ENCODE measurements at places on chromosomes 7 and 10.
A peak's percentile ranks its signal among the peaks of the same experiment; 100 is the strongest.

DNA sequence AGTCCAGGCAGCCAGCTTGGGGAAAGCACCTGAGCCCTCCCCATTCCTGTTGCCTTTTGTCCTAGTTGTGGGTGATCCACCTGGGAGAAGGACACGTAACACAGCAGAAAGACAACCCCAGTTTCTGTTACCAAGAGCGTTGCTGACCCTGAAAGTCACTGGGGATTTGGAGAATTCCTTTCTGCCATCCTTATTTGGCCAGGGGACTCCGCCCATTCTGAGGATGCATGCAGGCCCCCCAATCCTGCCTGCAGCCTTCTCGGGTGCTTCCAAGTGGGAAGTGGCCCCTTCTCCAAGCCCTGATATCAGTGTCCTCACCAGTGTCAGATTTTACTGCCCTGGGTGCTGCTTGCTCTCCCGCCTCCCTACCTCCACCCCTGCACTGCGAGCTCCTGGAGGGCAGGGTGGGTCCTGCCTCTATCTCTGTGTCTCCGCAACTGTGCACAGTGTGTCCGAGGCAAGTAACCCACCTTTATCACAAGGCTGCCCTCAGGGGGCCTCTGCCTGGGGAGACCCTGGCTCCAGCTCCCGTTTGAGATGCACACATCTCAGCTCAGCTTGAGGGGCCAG is 9.2 kb upstream of the ADCY1 start:
- no peak for DNase-seq

DNA sequence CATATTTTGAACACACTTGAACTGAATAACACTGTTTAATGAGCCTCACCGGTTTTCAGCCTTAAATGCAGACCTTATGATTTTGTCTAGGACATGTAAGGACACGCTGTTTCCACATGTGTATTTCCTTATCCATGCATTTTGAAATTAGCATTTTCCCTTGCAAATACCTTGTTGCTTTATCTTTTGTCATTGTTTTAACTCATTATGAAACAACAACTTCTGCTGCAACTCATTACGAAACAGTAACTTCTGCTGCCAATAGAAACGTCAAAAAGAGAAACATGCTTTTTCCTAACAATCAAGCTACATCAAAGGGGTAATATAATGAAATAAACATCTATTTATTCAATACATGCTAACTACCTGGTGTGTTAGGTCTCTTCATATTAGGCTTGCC is 322.0 kb downstream of the AGMO start:
- no peak for DNase-seq

DNA sequence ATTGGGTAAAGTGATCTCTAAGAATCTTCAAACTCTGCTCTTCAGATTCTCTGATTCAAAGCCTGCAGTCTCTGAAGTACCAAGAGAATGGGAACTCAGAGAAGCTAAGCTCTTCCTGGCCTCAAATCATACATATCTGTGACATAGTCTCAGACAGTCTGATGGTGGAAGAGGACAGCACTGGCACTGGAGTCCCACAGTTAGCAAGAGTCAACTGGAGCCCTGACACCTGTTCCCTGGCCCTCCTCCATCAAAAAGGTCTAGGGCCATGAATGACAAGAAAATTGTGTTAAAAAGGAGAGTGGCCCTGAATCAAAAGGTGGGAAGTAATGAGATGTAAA is 37.7 kb downstream of the PRSS2 start:
- no peak for DNase-seq

DNA sequence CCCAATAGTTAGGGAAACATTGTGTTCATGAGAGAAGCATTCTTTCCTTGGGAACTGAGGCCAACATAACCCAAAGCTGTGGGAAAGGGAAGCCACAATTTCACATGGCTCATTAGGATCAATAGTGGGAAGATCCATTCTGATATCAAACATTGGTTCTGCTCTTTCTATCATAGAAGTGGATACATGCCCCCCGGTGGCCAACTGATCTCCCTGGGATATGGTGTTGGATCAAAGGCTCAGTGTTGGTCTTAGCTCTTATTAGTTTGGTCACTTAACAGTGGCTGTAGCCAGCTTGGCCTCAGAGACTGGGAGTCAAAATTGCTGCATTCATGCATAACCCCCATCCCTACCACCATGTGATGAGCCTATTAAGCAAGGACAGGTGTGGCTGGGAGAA is 6.7 kb upstream of the GIMAP4 start:
- DNase-seq: no peak

DNA sequence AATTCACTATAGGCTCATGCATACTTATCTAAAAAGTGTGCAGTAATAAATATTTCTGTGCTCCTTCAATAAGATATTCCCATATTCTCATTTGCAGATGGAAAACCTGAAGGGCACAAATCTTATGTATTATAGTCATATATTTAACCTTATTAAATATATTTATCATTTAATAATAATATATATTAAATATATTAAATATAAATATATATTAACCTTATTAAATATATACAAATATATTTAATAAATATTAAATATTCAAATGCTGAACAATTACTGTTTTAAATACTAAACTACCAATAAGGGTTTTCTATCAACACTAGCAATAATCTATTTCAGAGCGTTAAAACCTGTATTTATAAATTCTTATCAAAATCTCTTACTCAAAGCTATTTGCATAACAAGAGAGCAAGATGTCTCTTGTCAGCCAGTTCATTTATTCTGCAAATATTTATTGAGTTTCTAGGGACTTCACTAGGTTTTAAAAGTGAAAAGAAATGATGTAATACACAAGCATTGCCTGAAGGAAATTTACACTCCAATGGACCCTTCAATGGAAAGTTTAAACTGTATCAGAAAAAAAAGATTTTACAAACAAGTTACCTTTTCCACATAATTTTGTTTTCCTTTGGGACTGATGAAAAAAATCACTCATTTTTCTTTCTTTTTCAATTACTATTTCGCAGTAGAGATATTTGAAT is 159.2 kb downstream of the AGMO start:
- DNase-seq: no peak

GRCh38 chr10:9015005-9015404 is 960.5 kb downstream of the GATA3 start:
- DNase-seq: no peak

- DNase-seq: no peak
Observed at GRCh38 chr10:127993056-127993690, 86.3 kb downstream of the PTPRE start.

- DNase-seq: no peak
Observed at GRCh38 chr7:140863867-140864266, 60.9 kb downstream of the BRAF start.

DNA sequence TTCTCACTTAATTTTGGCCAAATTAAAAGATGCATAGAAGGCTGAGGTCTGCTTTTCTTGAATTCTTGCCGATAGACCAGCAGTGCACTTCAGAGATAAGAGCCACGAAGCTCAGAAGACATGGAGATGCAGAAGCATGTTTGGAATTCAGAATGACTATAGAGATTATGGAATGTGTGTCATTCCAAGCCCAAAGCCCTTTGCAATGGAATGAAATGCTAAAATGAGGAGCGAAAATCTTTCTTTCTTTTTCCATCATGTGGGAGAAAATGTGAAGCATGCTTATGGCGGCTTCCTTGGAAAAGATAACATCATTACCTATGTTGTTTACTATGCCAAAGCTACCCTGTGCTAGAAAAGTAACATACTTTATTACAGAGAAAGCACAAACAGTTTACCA is 257.0 kb upstream of the RNF32 start:
- no peak for DNase-seq

GRCh38 chr10:59830601-59831259 is 75.6 kb downstream of the CCDC6 start:
- peak; percentile 55 for DNase-seq

GRCh38 chr7:92621561-92622023 is 31.4 kb upstream of the FAM133B start:
- DNase-seq: no peak

DNA sequence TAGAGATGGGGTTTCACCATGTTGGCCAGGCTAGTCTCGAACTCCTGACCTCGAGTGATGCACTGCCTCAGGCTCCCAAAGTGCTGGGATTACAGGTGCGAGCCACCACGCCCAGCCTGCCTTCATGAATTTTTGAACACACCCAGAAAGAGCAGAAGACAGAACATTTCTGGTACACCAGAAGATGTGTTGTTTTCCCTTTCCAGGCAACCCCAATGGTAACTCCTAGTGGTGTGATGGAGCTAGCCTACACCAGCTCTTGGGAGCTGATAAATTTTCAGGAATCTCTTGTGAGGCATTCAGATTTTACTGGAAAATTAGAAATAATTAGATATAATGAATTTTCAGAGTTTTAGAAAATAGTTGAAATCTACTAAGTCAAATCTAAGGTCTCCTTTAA is 904 bp upstream of the CCDC7 start:
- DNase-seq: no peak

- peak; percentile 50 for DNase-seq
Observed at GRCh38 chr7:21617916-21618390, 75.1 kb downstream of the DNAH11 start.

GRCh38 chr10:32988604-32989003 is 30.6 kb upstream of the ITGB1 start:
- no peak for DNase-seq

DNA sequence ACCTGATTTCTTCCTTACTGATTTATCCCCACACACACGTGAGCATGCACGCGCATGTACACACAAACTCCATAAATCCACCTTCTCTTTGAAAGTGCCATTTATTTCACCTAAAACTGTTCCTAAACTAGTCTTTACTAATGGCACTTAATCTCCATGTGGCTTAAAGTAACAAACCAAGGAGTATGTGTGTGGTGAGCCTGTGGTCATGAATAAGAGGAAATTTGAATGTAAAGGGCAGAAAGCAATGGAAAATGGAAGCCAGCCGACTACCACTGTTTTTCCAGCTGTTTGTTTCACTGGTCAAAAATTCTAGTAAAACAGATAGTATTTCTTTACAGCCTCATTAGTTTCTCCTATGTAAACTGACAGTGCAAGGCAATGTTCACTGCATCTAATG is 23.8 kb downstream of the SEMA3C start:
- DNase-seq: peak; percentile 50

GRCh38 chr7:138243430-138243829 is 167.2 kb downstream of the AKR1D1 start:
- no peak for DNase-seq

DNA sequence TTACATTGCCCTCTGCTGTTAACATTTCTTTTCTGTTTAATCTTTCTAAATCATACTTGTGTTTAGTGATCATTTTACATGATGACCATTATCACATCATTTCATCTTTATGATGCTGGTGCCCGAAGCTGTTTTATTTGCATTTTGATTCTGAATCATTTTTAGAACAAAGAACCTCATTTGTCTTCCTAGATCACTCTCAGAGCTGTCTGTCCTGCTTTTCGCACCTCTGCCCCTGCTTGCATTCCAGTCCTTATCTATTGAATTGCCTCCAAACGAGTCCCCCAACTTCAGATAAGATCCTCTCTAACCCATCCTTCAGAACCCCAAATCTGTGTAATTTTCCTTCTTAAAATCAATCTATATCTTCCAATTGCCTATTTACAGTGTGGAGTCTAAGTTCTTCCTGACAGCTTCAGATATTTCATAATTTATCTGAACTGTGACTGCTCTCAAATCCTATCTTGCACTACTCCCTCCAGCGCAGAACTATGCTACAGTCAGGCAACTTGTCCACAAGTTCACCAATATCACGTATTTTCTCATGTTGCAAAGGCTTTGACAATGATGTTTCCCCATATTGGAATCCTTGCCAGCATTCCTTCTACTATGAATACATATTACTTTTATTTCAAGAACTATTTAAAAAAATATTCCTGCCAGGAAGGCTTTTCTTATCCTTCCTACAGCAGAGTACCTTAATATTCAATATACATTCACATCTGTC is 346.5 kb upstream of the CACNA2D1 start:
- DNase-seq: peak; percentile 87

- peak; percentile 24 for DNase-seq
Observed at GRCh38 chr7:95441042-95441823, 6.4 kb upstream of the PON2 start.

GRCh38 chr10:3783682-3784432 is 1.2 kb downstream of the KLF6 start:
- peak; percentile 81 for DNase-seq

GRCh38 chr10:26550774-26551526 is 112.8 kb downstream of the APBB1IP start:
- no peak for DNase-seq

GRCh38 chr10:31621733-31622132 is 302.7 kb downstream of the ZEB1 start:
- DNase-seq: no peak

- no peak for DNase-seq
Observed at GRCh38 chr10:71457908-71458307, 61.2 kb downstream of the CDH23 start.

DNA sequence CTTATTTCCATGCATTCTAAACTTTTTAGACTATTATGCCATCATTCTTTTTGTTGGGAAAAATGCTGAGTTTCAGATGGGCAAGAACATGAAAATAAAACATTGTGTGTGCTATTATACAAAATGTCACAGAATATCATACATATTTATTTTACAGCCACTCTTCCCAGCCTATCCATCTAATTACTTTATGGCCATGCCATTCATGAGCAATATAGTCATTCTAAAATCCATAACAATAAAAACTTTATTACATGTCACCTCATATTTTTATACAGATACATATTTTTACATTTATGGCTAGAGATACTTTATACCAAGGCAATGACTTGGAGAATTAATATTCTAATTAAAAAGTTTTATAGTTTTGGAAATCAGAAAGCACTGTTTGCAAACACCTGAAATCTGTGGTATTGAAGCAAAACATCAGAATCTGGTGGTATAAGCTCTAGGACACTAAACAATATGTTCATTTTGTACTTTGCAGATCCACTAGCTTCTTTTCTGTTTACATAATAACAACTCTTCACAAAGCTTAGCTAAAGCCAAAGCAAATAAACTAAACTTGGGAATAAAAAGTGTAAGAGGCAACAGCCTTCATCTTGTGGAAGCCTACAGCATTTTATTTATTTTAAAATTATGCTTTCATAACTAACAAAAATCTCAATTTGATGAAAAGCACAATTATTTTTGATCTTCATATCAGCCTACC is 210.1 kb downstream of the RNLS start:
- no peak for DNase-seq

DNA sequence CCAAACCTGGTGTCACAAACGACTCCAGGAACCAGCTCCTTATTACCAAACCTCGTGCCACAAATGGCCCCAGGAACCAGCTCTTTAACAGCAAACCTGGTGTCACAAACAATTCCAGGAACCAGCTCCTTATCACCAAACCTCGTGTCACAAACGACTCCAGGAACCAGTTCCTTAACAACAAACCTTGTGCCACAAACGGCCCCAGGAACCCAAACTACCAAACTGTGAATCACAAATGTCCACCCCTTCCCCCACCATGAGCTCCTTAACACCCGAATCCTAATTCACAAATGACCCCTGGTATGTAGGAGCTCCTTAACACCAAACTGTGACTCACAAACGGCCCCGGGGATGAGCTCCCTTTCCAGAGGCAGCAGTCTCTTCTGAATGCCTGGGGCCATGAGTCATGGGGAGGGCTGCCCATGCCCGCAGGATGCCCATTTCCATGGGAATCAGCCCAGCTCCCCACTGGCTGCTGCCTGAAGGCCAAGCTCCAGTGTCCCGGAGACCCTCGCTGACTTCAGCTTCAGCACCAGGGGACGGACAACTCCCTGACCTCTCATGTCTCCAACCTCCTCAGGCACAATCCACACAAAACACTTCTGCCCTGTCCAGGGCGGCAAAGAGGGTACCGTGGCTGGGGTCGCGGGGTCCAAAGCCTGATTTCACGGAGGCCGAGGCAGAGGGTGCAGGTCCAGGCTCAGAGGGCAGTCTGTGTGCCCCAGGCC is 213.1 kb downstream of the ELFN1 start:
- DNase-seq: peak; percentile 82
